Progenitor cell of endocrine pancreas (in vitro differentiated cells): ENCODE measurements at places on chromosomes 12 and 14. TPM values are rescaled to one million over a fixed set of nuclear protein-coding genes. Genes with fewer than 3 reads are reported as not detected.

- no peaks in the 10 kb centered on the region for H3K27me3 ChIP-seq
These were observed 182.2 kb upstream of the FBXO33 start for GRCh38 chr14:39614297-39614923.

DNA sequence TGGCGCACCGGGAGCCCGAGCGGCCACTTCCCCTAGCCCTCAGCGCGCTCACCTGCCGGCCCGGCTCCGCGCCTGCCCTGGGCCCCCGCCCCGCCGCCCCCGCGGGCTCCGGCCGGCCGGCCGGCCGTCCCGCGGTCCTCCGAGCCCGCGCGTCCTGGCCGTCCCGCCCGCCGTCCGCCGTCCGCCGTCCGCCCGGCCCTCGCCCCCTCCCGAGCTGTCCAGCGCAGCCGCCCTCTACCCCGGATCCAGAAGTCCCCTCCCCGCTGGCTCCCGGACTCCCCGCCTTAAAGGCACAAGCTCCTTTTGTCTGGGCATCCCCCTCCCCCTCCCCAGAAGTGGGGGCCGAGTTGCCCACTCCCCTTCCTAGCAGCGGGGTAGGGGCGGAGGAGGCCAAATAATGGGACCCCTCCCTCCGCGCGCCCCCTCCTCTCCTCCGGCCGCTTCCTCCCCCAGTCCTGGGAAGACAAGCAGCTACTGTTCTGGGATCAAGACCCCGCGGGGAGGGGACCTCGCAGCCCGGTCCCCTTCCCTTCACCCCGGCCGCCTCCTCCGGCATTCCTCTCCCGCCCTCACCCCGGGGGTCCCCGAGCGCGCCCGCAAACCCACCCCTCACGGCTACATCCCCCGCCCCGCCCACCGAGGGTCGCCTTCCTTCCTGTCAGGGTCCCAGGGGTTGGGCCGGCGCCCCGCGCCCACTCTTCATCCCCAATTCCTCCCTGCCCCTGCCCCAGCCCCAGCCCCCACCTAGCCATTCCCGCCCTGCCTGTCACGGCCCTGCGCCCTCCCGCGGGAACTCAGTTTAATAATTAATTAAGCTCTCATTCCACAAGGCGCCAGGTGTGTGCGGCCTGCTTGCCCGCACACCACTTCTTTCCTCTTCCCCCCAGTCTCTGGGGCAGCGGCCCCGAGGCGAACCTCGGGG lies at the start of gene ADCY6:
TSS of gene ADCY6 (minus strand) at position 236 of the 922 bp plus-strand sequence. CDS start 5,655 bp downstream, outside the sequence.
- peak within 1 kb of the TSS; percentile 94 for H3K4me3 ChIP-seq
- DNase-seq = peak; percentile 81
- H3K4me1 ChIP-seq = peaks cover 33% of the 10 kb centered on the region
- no peaks in the 10 kb centered on the region for H3K36me3 ChIP-seq

GRCh38 chr14:75595226-75595625 lies 16.8 kb downstream of the FLVCR2 start:
- no peak overlapping the region for H3K27ac ChIP-seq
- H3K4me1 ChIP-seq = no peaks in the 10 kb centered on the region
- no peak overlapping the region for H3K4me3 ChIP-seq
- peaks cover 3% of the 10 kb centered on the region for H3K36me3 ChIP-seq

GRCh38 chr14:81127785-81128184 lies 93.0 kb downstream of the GTF2A1 start:
- no peak overlapping the region for H3K27ac ChIP-seq
- no peaks in the 10 kb centered on the region for H3K4me1 ChIP-seq
- no peaks in the 10 kb centered on the region for H3K27me3 ChIP-seq
- no peak for DNase-seq

- no peak overlapping the region for H3K27ac ChIP-seq
- no peaks in the 10 kb centered on the region for H3K36me3 ChIP-seq
- H3K4me1 ChIP-seq = peaks cover 27% of the 10 kb centered on the region
- no peak overlapping the region for H3K4me3 ChIP-seq
- DNase-seq = no peak
These were observed 125.2 kb upstream of the KRR1 start for GRCh38 chr12:75636607-75637006.

- DNase-seq = no peak
- H3K27ac ChIP-seq = no peak overlapping the region
- no peak overlapping the region for H3K4me3 ChIP-seq
- no peaks in the 10 kb centered on the region for H3K27me3 ChIP-seq
- H3K4me1 ChIP-seq = peaks cover 32% of the 10 kb centered on the region
- H3K36me3 ChIP-seq = no peaks in the 10 kb centered on the region
These were observed 79.2 kb downstream of the DAD1 start for GRCh38 chr14:22509751-22510300.

DNA sequence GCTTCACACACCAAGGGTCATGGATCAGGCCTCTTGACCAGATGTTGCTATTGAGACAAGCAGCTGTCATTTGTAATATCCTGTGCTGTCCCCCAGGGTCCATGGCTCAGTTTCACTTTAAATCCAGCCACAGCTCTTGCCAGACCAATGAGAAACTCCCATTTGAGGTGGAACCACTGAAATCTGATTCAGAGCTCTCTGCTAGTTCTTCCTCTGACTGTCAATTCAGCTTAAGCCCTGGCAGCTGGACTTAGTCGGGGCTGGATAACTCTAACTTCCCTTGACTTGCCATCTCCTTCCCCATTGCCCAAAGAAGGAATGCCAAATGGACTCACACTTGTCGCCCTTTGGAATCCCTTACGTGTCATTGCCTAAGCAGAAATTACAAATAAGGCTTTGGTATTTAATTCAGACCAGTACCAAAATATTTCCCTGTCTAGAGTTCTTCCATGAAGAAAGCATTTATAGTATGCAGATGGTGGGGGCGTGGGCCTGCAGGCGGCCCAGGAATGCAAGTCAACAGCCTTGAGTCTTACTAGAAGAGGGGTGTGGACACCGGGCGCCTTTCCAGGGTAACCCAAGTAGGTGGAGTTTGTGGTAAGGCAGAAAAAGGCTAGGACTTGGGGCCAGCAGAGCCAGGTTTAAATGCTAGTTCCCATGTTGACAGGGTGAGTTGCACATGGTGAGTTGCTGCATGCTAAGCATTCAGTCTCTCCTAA lies 96.9 kb upstream of the TMPO start:
- no peak overlapping the region for H3K4me3 ChIP-seq
- no peak overlapping the region for H3K27ac ChIP-seq
- H3K36me3 ChIP-seq = no peaks in the 10 kb centered on the region
- H3K27me3 ChIP-seq = no peaks in the 10 kb centered on the region
- peaks cover 3% of the 10 kb centered on the region for H3K4me1 ChIP-seq

The CCDC38 gene
- total RNA-seq = not detected in 2 replicates

The KLRB1 gene
- total RNA-seq = not detected in 2 replicates

The TMEM63C gene
- total RNA-seq = 1.6 and 1.8 TPM in 2 replicates

The SARNP gene
- total RNA-seq = 85.7 and 91.0 TPM in 2 replicates
